ENCODE measurements at places on chromosomes 2 and 18.
A peak's percentile ranks its signal among the peaks of the same experiment; 100 is the strongest.

GRCh38 chr2:137654046-137654445 is 310.2 kb upstream of the HNMT start:
- no peak for DNase-seq

- DNase-seq, result no peak
These were observed 9.8 kb downstream of the TMX3 start for GRCh38 chr18:68705119-68705518.

DNA sequence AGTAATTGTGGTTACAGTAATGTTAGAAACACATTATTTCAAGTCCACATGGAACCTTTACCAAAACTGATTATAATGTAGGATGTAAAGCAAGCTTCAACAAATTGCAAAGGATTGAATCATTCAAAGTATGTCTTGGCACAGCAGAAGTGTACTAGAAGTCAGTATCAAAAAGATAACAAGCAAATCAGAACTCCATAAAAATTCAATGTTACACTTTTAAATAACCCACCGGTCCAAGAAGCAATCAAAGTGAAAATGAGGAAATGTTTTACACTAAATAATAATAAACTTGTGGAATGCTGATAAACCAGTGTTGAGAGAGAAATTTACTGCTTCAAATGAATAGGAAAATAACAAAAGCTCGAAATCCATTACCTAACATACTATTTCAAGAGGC is 47.7 kb downstream of the TTC21B start:
- DNase-seq, result no peak

GRCh38 chr18:49100226-49100968 is 149.6 kb upstream of the SMAD7 start:
- no peak for DNase-seq

DNA sequence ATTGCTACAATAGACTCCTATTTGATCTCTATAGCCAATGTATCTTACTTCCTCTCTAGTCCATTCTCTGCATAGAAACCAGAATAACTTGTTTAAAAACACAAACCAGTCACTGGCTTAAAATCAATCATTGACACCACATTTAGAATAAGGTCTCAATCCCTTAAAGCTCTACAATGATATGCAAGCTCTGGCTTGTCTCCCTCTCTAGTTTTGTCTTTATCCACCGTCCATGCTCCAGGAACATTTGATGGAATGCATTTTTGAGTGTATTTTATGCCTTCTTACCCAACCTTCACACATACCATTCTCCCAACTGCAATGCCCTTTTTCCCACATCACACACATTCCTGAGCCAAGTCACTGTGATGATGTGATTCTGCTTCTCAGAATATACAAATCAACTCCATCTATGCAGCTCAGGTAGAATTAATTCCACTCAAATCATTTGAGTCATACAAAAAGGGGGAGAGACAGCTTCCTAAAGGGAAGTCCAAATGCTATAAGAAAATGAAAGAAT is 1107.2 kb downstream of the DPP10 start:
- no peak for DNase-seq

- DNase-seq, result no peak
These were observed 7.4 kb downstream of the TMEM127 start for GRCh38 chr2:96258166-96259022.

- DNase-seq, result no peak
These were observed 27.4 kb downstream of the MAL start for GRCh38 chr2:95052804-95053479.

GRCh38 chr2:222043897-222044296 is 254.9 kb downstream of the PAX3 start:
- DNase-seq, result no peak

- DNase-seq, result no peak
These were observed 12.6 kb upstream of the COL6A3 start for GRCh38 chr2:237426517-237426916.

GRCh38 chr2:58484221-58484620 is 243.1 kb upstream of the FANCL start:
- no peak for DNase-seq

GRCh38 chr2:219289537-219290361 is 10.6 kb downstream of the DNAJB2 start:
- no peak for DNase-seq

GRCh38 chr18:80192653-80193385 is 54.5 kb downstream of the PARD6G start:
- DNase-seq, result no peak

- DNase-seq, result no peak
These were observed 30.2 kb downstream of the ARHGAP25 start for GRCh38 chr2:68764806-68765311.

GRCh38 chr2:111919365-111919764 is 21.0 kb downstream of the MERTK start:
- no peak for DNase-seq

DNA sequence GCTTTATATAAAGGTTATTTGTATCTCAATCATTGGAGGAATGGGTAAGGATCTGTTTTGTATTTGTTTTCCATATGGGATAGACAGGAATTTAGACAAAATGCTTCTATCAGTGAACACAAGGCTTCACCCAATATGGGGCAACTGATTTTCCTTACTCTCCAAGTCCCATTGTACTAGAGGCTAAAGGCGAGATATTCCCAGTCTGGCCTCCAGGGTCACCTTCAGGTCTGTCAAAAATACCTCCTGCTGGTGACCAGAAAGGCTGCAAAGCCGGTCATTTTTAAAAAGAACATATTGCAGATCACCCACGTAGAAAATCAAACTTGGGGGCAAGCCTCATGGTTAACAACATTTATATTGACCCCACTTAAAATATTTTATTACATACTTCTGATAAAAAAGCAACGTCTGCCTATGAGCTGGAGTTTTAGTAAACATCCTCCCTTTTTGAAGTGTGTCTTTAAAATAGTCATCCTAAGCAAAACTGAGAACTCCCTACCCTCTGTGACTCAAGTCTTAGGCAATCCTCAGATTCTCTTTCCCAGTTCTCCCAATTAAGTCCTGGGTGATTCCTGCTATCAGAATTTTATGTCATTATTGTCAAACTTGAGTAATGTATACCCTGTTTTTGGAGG is 276.6 kb downstream of the MREG start:
- DNase-seq, result no peak

GRCh38 chr18:24756385-24756784 is 295.9 kb downstream of the HRH4 start:
- DNase-seq, result no peak

DNA sequence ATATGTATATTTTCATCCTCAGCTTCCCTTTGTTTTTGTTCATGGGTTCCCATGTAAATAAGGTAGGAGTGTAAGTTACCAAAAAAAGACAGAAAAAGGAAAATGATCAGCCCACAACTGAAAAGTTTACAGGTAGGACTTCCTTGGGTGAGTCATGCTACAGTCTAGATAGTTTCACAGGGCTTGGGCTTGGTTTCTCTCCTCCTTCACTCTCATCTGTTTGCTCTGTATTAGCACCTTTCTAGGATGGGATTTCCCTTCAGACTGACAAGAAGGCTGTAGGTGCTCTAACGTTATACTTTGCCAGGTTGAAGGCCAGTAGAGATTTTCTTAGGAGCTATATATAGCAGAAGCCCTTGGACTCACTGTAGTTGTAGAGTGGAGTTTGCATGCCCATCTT is 57.9 kb downstream of the FAM171B start:
- no peak for DNase-seq

GRCh38 chr2:157172866-157173578 is 84.5 kb upstream of the GALNT5 start:
- no peak for DNase-seq

- DNase-seq, result no peak
These were observed 45.9 kb downstream of the PIKFYVE start for GRCh38 chr2:208311954-208312353.

DNA sequence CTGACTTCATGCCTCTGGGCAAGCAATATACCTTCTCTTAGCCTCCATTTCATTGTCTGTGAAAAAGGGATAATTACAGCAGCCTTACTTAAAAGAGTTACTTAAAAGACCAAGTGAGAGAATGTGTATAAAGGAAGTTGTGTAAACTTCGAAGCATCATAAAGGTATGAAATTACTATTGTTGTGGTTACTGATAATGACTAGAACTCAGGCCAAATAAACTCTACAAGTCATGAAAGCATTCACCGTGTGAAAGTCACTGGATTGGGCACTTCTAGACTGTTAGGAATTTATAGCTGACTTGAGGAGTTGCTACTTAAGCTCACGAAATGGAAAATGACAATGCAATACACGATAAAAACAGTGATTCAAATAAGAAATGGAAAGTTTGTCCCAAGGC is 67.4 kb upstream of the HAAO start:
- no peak for DNase-seq

- no peak for DNase-seq
These were observed 267.9 kb upstream of the PIK3C3 start for GRCh38 chr18:41687138-41687537.

DNA sequence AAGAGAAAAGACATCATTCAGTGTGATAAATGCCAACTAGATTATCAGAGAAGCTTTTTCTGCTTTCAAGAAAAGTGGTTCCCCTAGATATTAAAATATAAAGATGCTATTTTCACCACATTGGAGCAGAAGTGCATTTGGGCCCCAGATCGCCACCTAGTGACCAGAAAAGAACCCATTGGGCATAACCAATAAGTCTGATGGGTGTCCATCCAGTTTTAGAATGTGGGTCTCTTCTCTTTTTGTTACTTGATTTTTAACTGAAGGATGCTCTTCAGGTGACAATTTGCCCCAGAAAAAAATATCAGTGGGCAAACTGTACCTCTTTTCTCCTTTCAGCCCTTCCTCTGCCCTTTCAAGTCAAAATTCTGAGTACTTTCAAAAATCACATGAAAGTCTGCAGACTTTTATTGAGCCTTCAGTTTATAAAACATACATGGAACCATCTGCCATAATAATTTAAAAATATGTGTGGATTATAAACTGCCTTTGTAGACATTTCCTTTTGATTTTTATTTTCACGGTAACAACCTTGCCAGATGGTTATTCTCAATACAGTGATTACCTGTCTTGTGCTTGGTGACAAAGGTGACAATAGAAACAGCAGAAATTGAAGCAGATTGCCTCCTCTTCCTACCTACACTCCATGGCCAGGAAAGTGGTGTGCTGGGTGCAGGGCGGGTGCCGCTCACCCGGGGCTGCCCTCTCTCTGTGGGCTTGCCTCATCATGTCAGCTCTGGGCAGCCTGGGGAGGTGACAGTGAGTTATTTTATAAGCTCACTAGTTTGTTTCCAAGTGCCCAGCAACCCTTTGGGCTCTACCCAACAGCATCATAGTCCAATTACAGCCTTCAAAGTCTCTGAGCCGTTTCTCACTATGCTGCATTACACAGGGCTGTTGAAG is 124.5 kb downstream of the DCDC2C start:
- DNase-seq, result peak; percentile 14

GRCh38 chr18:47184419-47185050 is 8.4 kb upstream of the IER3IP1 start:
- no peak for DNase-seq

DNA sequence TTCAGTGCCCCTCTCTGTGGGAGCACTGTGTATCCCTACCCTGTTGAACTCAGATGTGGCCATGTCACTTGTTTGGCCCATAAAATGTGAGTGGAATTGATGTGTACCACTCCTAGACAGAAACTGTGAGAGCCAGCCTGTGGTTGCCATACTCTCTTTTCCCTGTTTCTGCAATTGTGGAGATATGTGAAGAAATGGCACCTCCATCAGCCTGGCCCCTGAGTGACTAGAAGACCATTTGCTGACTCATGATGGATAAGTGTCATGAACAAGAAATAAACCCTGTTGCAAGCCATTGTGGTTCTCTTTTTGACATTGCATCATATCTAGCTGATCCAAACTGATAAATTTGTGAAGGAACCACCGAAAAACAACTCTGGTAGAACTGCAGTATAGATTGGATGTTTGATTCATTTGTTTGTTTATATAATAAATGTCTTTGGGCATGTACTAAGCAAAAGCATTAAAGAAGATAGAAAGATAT is 214.5 kb upstream of the FBXO11 start:
- no peak for DNase-seq

DNA sequence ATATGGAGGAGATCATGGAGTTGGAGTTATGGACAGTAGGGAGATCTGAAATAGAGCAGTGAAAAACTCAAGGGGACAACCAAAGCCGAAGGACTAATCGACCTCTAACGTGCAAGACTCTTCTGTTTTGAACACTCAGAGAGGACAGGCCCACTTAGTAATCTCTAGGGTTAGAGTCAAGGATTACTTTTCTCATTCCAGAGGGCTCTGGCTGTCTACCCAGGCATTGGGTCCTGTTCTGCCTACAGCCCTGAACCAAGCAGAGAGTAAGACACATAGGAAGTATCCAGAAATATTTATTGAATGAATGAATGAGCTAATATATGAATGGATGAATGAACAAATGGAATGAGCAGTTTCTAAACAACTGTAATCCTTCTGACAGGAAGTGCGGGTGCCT is 50.3 kb upstream of the PKDCC start:
- no peak for DNase-seq

GRCh38 chr18:79378536-79379250 is 17.0 kb upstream of the NFATC1 start:
- DNase-seq, result peak; percentile 90

DNA sequence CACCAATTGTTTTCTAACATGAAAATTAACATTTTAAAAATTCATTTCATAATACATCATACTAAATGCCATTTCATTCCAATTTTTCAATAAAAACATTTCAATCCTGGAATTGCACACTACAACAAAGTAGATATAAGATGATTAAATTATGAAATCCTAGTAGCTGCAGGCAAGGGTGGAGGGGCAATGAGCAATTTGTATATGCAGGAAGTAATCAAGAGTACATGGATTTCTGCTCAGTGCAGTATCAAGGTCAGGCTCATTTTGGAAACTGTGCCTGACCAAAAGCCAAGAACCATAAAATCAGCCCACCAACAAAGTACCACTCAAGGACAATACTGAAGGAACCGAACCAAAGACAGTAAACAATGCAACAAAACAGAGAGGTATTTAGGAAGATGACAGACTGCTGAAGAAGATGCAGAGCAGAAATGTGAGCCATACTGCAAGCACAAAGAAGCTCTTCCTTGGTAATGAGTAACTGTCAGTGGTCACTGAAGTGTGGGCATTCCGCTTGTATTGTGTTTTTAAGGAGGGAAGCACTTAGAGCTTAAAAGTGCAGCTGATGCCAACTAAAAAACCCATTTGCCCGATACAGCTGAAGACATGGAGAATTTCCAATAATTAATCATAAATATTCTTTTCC is 34.5 kb upstream of the DSEL start:
- no peak for DNase-seq

GRCh38 chr18:56508370-56509036 is 129.9 kb downstream of the TXNL1 start:
- no peak for DNase-seq

Data from activated CD4-positive, alpha-beta T cell treated with anti-CD3 and anti-CD28 coated beads, Interleukin-2, amount 50 U/mL, for 48 hours (primary cell).